WTC11 (cell line): ENCODE measurements at places on chromosomes 16 and 17. TPM values are rescaled to one million over a fixed set of nuclear protein-coding genes. Genes with fewer than 3 reads are reported as not detected.

DNA sequence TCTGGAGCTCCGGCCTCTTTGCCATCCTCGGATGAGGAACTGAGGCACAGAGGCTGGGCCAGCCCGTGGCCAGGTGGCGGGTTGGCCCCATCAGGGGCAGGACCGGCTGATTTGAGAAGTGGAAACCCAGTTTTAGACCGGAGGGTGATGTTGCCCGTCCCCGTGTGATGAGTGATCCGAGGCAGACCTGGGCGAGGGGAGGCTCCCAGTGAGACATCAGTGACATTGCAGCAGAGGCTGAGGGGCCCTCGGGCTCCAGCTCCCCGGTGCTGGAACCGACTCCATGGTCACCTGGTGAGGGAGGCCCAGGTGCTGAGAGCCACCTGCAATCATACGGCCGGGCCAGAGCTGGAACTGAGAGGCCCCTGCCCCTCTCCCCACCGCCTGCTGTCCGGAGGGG, 26.9 kb upstream of the CACNA1H start:
- no peak overlapping the region for H3K4me3 ChIP-seq
- DNase-seq = no peak
- no peaks in the 10 kb centered on the region for H3K36me3 ChIP-seq
- no peaks in the 10 kb centered on the region for H3K27me3 ChIP-seq
- H3K4me1 ChIP-seq = no peaks in the 10 kb centered on the region

DNA sequence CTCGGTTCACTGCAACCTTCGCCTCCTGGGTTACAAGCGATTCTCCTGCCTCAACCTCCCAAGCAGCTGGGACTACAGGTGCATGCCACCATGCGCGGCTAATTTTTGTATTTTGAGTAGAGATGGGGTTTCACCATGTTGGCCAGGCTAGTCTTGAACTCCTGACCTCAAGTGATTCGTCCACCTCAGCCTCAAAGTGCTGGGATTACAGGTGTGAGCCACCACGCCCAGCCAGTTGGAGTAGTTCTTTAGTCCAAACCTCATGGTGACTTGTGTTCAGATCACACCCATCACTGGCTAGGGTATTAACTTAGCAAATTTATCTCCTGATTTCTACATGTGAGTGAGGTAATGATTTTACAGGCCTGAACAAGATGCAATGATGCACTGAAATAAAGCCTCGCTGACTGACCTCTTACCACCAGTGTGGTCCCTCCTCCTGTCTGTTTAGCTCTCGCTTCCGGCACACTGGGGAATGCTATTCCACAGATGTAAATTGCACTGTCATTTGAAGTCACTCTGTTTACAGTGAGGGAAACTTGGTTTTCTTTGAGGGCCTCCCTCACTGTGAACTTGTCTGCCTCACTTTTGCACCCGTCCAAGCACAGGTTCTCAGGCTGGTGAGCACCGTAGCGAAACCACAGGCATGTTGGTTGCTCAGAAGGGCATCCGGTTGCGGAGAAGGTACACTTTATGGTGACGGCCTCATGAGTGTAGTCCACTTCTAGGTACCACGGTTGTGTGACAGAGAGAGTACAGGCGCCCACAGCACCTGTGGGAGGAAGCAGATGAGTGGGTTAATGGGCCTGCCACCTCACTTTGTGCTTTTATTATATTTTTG, 5.5 kb downstream of the IGSF6 start:
- peak overlapping the region; percentile 8; the same call in 1 of the 2 replicates for H3K27ac ChIP-seq
- 0 out of 2 replicates have a peak, but pooled peaks cover 3% of the 10 kb centered on the region for H3K4me1 ChIP-seq
- no peaks in the 10 kb centered on the region for H3K27me3 ChIP-seq
- DNase-seq = no peak
- no peak overlapping the region for H3K4me3 ChIP-seq

GRCh38 chr17:14214271-14214670, 22.4 kb downstream of the CDRT15 start:
- H3K4me3 ChIP-seq = no peak overlapping the region
- H3K36me3 ChIP-seq = peaks cover 37% of the 10 kb centered on the region
- H3K4me1 ChIP-seq = no peaks in the 10 kb centered on the region
- no peaks in the 10 kb centered on the region for H3K27me3 ChIP-seq
- H3K27ac ChIP-seq = no peak overlapping the region

GRCh38 chr16:82043680-82044584, 8.9 kb downstream of the HSD17B2 start:
- peaks cover 5% of the 10 kb centered on the region for H3K4me1 ChIP-seq
- no peak overlapping the region for H3K4me3 ChIP-seq
- no peak overlapping the region for H3K27ac ChIP-seq
- no peaks in the 10 kb centered on the region for H3K36me3 ChIP-seq

- DNase-seq = peak; percentile 91
- H3K4me1 ChIP-seq = no peaks in the 10 kb centered on the region
- no peak overlapping the region for H3K4me3 ChIP-seq
- H3K27me3 ChIP-seq = no peaks in the 10 kb centered on the region
These were observed 6.6 kb downstream of the PHB1 start for GRCh38 chr17:49407981-49408501.

DNA sequence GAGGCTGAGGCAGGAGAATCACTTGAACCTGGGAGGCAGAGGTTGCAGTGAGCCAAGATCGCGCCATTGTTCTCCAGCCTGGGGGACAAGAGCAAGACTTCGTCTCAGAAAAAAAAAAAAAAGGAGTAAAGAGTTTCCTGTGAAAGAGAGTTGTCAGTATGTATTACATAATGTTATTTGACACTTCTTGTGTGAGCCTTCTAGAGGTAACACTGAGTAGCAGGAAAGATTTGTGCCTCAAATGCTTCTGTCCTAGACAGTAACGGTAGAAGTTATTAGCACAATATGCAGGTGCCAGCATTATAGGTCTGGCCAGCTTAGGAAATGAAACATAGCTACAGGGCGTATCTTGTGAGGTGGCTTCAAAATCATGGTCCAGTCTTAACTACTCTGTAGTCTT, 6.2 kb downstream of the RPS6KB1 start:
- DNase-seq = no peak
- H3K27me3 ChIP-seq = no peaks in the 10 kb centered on the region
- H3K27ac ChIP-seq = no peak overlapping the region
- peaks cover 4% of the 10 kb centered on the region for H3K4me1 ChIP-seq
- H3K36me3 ChIP-seq = no peaks in the 10 kb centered on the region

GRCh38 chr17:37475731-37476420, 13.8 kb upstream of the DUSP14 start:
- H3K27me3 ChIP-seq = no peaks in the 10 kb centered on the region
- DNase-seq = no peak

- peaks cover 4% of the 10 kb centered on the region; the same call in 1 of the 2 replicates for H3K27me3 ChIP-seq
- peaks cover 6% of the 10 kb centered on the region for H3K36me3 ChIP-seq
- no peak for DNase-seq
These were observed 878 bp downstream of the DLG4 start for GRCh38 chr17:7218758-7219157.

DNA sequence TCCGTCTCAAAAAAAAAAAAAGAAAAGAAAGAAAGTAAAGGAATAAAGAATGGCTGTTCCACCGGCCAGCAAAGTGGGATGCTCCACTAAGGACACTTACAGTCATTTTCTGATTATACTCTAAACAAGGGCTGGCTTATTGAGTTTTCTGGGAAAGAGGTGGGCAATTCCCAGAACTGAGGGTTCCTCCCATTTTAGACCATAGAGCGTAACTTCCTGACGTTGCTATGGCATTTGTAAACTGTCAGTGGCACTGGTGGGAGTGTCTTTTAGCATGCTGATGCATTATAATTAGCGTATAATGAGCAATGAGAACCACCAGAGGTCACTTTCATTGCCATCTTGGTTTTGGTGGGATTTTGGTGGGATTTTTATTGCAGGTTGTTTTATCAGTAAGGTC, 58.0 kb downstream of the PIGL start:
- peaks cover 45% of the 10 kb centered on the region for H3K36me3 ChIP-seq
- no peak overlapping the region for H3K4me3 ChIP-seq
- H3K27ac ChIP-seq = no peak overlapping the region
- no peaks in the 10 kb centered on the region for H3K27me3 ChIP-seq

GRCh38 chr17:41009301-41009760, 403 bp upstream of the KRTAP3-1 start:
- no peak overlapping the region for H3K4me3 ChIP-seq
- no peak for DNase-seq
- no peaks in the 10 kb centered on the region for H3K27me3 ChIP-seq
- H3K36me3 ChIP-seq = no peaks in the 10 kb centered on the region
- H3K27ac ChIP-seq = no peak overlapping the region

GRCh38 chr17:77391668-77392375, 251.1 kb downstream of the SEC14L1 start:
- peak; percentile 51 for DNase-seq
- H3K27ac ChIP-seq = peak overlapping the region; percentile 98
- H3K27me3 ChIP-seq = no peaks in the 10 kb centered on the region
- H3K36me3 ChIP-seq = no peaks in the 10 kb centered on the region

GRCh38 chr16:84617041-84617790, 662 bp downstream of the COTL1 start:
- H3K4me3 ChIP-seq = peak overlapping the region; percentile 96
- peaks cover 46% of the 10 kb centered on the region for H3K4me1 ChIP-seq
- peaks cover 2% of the 10 kb centered on the region; the same call in 1 of the 2 replicates for H3K36me3 ChIP-seq
- no peak overlapping the region for H3K27ac ChIP-seq
- peaks cover 11% of the 10 kb centered on the region for H3K27me3 ChIP-seq

- DNase-seq = no peak
- H3K27ac ChIP-seq = no peak overlapping the region
- H3K27me3 ChIP-seq = no peaks in the 10 kb centered on the region; the same call in 1 of the 2 replicates
- peaks cover 3% of the 10 kb centered on the region for H3K4me1 ChIP-seq
- H3K4me3 ChIP-seq = no peak overlapping the region
- no peaks in the 10 kb centered on the region for H3K36me3 ChIP-seq
These were observed 6.7 kb upstream of the KRT14 start for GRCh38 chr17:41593306-41593981.

DNA sequence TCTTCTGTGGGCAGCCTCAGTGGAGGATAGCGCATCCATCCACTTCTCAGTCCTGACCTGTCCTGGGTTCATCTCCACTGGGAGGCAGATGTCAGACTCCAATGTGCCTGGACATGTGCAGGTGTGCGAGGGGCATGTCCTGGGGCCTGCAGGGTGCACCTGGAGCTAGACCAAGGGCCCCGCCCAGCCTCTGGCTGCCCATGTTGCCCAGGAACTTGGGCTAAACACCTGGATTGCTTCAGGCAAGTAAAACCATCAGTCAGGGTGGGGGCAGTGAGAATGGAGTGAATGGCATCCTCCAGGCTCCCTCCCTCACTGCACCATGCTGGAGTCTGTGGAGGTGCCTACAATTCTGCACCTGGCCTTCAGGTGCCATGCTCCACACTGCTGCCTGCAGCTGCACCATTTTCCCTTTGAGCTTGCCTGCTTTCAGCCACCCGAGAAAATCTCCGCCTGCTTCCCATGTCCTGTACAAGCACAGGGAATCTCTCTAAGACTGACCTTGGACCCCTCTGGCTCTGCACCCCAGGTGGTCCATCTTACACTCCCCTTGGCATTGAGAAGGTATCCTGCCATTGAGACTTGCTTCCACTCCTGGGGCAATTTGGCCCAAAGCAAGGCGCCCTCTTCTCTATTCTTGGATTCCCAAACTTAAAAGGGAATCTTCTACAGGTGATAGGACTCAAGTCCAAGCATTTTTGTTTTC, 2.1 kb upstream of the MFSD6L start:
- H3K27me3 ChIP-seq = peaks cover 4% of the 10 kb centered on the region; the same call in 1 of the 2 replicates
- no peaks in the 10 kb centered on the region for H3K36me3 ChIP-seq
- no peak overlapping the region for H3K4me3 ChIP-seq
- no peak for DNase-seq
- H3K27ac ChIP-seq = peak overlapping the region; percentile 32; the same call in 1 of the 2 replicates

DNA sequence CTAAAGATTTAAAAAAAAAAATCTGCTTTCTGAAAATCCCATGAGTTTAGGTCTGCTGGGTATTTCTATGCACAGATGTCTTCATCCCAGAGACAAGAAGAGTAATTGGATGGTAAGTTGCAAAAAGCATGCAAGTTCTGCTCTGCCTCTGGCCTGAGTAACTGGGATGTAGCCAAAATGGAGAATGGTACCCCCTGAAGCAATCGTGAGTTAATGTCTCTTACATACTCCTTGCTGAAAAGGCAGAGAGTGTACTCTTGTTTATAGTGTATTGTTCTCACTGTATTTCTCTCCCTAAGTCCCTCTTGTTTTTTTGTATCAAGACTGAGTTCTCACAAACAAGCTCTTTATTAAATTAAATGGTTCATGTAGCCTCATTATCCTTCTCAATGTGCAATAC, 259.0 kb downstream of the IRX3 start:
- H3K27ac ChIP-seq = no peak overlapping the region
- H3K36me3 ChIP-seq = peaks cover 21% of the 10 kb centered on the region
- H3K4me1 ChIP-seq = peaks cover 3% of the 10 kb centered on the region; the same call in 1 of the 2 replicates
- H3K4me3 ChIP-seq = no peak overlapping the region
- H3K27me3 ChIP-seq = no peaks in the 10 kb centered on the region; the same call in 1 of the 2 replicates
- no peak for DNase-seq

DNA sequence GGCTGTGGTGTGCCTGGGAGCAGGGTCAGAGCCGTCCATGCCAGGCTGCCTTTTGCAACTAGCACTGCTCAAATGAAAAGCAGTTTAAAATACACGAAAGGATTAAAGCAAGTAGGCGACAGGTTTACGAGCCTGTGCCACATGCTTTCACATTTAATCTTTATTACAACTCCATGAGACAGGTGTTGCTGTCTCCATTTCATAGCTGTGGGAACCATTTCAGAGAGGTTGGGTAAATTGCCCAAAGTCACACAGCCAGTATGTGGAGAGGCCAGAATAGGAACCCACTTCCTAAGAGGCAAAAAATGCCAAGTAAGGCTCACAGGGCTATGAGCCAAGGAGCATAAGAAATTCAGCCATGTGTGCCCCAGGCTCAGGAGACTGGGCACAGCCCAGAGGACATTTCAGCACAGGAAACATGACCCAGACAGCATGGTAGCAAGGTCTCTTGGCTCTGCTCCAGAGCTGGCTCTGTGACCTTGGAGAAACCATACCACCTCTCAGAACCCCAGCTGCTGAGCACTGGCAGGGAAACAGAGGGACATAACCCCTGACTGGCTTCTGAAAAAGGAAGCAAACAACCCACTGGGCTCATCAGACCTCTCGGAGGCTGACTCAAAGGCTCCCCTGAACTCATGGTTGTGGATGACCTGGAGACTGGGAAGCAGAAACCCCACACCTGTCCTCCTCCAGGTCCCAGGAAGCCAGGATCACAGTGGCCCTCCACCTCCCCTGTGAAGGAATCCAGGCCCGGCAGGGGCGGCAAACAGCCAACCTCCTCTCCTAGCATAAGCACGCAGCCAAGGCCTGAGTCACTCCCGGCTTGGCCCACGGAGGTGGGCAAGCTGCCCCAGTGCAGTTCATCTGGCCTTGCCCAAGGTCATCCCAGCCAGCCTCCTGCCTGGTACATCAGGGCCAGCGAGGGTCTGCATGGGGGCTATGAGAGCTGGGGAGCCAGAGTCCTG, 40.3 kb upstream of the MRPS23 start:
- no peaks in the 10 kb centered on the region for H3K27me3 ChIP-seq
- H3K4me1 ChIP-seq = peaks cover 18% of the 10 kb centered on the region
- no peak overlapping the region for H3K27ac ChIP-seq
- no peaks in the 10 kb centered on the region for H3K36me3 ChIP-seq
- H3K4me3 ChIP-seq = no peak overlapping the region

The CORO1A gene
- total RNA-seq = 6.2 to 10.0 TPM (median 6.5 TPM) in 3 replicates

The AXIN1 gene
- total RNA-seq = 48.0 to 50.3 TPM (median 48.9 TPM) in 3 replicates

The CCDC200 gene
- total RNA-seq = not detected in 3 replicates

The LRRC37A3 gene
- 3.5 to 4.6 TPM (median 4.4 TPM) in 3 replicates for total RNA-seq

The CCR7 gene
- total RNA-seq = 0.37 to 0.92 TPM (median 0.57 TPM) in 3 replicates

The WNK4 gene
- total RNA-seq = 1.4 to 1.7 TPM (median 1.5 TPM) in 3 replicates

The LRRC46 gene
- total RNA-seq = 0.09 to 0.39 TPM (median 0.30 TPM) in 3 replicates

The PRSS21 gene
- 1.2 to 1.5 TPM (median 1.4 TPM) in 3 replicates for total RNA-seq

The SPSB3 gene
- total RNA-seq = 27.2 to 32.8 TPM (median 28.4 TPM) in 3 replicates

The METTL26 gene
- 115 to 121 TPM (median 115 TPM) in 3 replicates for total RNA-seq

The TEKT5 gene
- 0.60 to 1.1 TPM (median 0.82 TPM) in 3 replicates for total RNA-seq
